ENCODE measurements at places on chromosomes 6 and 20.
A peak's percentile ranks its signal among the peaks of the same experiment; 100 is the strongest.

DNA sequence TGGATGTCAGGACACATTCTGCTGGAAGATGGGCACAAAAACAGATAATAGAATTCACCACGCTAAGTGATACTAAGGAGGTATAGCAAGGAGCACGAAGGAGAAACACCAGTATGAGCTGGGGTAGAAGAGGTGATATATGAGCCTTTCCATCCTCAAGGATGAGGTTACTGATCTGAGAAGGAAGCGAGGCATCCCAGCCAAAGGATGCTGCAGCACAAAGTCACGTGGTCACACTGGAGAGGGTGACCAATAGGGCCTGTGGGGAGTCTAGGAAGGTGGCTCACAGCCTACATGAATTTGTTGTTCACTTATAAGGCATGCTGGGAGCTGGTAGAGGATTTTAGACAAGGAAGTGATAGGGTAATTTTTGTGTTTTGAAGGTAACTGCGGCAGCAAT lies 1.4 kb downstream of the GINS1 start:
- no peak for DNase-seq

DNA sequence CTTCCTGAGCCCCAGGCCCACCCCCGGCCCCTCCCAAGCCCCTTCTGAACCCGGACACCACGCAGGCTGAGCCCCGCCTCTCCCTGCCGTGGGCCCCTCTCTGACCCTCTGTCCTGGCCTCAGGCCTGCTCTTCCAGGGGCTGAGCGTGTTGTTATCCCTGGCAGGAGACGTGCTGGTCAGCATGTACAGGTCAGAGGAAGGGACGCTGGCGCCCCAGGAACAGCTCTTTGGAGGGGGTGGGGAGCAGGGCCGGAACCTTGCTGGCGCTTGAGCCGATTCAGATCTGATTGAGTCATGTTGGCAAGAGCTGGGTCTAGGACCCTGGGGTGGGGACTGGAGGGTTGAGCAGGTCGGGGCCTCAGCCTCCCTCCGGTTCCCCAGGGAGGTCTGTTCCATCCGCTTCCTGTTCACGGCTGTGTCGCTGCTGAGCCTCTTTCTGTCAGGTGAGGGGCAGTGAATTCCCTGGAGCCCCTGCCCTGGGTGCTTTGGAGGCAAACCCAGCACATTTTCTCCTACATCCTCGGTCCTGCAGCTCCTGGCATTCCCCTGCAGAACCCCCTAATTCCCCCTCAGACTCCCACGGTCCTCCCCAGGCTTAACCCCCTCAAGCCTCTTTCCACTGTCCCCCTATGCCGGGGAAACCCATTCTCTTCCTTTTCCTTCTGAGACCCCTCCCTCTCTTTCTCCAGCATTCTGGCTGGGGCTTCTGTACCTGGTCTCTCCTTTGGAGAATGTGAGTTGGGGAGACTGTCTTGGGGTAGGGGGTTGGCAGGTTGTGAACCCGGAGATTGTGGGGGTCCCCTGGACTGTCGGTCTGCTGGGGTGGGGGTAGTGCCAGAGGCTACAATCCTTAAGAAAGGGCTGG lies 2.0 kb downstream of the SPAG4 start:
- peak; percentile 49 for DNase-seq

GRCh38 chr6:3509336-3509735 lies 52.5 kb upstream of the SLC22A23 start:
- DNase-seq = peak; percentile 36

- DNase-seq = peak; percentile 69
These were observed 117.4 kb downstream of the BTBD9 start for GRCh38 chr6:38522322-38522721.

DNA sequence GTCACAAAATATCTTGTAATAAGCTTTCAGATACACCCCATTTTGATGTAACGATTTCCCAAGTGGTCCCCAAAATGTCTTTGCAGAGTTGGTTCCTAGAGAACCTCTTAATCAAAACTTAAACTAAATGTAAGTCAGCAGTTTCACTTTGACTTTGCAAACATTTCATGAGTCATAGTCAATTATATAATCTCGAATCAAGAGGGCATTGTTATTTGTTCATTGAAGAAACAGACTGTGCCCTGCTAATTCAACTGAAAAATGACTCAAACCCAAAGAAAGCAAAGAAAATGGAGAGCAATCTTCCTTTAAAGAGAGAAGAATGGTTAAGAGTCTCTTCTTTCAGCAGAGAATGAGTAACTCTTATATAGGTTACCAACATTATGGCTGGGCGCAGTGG lies 58.3 kb downstream of the IPCEF1 start:
- peak; percentile 69 for DNase-seq

DNA sequence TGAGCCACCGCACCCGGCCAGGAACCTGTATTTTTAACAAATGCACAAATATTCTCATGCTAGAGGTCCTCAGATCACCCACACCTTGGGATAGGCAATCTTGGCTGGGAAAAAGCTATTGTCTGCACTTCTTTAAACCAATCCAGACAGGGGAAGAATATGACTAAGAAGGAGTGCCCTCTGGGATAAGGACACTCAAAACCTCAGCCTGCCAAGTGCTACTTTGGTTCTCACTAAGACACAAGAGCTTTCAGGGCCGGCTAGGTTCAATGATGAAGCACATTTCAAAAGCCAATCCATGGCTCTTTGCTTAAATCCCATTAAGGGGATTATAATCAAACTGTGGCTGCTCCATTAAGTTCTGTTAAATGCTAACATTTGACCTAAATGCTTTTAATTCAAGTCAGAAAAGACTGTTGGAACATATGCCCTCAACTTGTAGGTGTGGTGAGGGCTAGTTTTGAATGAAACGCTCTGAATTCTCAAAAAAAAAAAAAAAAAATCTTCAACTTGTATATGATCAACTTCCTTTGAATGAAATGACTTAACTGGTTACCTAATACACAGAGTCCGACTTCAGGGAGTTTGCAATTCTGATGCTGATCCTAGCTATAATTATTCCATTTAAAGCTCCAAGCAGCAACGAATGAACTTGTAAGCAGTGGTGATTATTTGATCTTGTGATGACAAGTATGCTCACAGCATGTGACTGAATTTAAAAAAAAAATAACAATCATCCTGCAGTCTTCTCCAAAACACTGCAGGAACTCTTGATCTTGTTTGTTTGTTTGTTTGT lies 56.6 kb downstream of the SLC23A2 start:
- no peak for DNase-seq

- no peak for DNase-seq
These were observed 176.9 kb downstream of the TFAP2C start for GRCh38 chr20:56805966-56806365.

GRCh38 chr20:298776-299391 lies 1.5 kb downstream of the ZCCHC3 start:
- no peak for DNase-seq

GRCh38 chr6:47520282-47520681 lies 42.7 kb downstream of the CD2AP start:
- DNase-seq = no peak

- DNase-seq = peak; percentile 87
These were observed 9.4 kb downstream of the MAS1 start for GRCh38 chr6:159899994-159900745.

DNA sequence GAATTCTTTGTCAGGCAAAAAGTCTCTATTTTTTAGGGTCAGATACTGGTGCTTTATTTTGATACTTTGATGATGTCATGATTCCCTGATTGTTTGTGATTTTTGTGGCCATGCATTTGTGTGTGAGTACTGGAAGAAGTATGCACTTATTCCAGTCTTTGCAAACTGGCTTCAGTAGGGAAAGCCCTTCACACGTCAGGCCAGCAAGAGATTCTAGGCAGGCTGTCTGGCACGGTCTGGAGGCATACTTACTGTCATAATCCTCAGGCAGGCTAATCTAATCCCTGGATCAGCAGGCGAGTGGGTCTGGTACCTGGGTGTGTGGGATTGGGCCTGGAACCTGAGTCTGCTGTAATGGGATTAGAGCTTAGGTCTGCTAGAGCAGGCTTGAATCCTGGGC lies 391.8 kb upstream of the MMS22L start:
- peak; percentile 84 for DNase-seq

- DNase-seq = no peak
These were observed 753 bp upstream of the PERP start for GRCh38 chr6:138107752-138108592.

GRCh38 chr6:33668914-33669313 lies 42.6 kb downstream of the UQCC2 start:
- DNase-seq = no peak

DNA sequence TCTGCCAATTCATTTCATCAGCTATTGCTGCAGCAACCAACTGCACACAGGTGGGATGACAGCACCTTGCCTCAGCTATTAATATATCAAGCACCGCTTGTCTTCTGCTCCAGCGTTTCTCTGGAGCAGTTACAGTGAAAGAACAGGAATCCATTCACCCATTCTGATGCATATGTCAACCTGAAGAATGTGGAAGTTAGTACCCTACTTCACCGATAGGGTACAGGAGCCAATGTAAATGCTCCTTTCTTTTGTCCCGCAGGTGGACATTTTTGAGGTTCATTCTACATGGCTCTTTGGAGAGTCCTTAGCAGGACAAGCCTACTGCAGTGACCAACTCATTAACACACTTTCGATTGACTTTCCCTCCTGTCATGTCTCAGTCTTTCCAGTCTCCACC lies 139.9 kb upstream of the PRND start:
- no peak for DNase-seq

DNA sequence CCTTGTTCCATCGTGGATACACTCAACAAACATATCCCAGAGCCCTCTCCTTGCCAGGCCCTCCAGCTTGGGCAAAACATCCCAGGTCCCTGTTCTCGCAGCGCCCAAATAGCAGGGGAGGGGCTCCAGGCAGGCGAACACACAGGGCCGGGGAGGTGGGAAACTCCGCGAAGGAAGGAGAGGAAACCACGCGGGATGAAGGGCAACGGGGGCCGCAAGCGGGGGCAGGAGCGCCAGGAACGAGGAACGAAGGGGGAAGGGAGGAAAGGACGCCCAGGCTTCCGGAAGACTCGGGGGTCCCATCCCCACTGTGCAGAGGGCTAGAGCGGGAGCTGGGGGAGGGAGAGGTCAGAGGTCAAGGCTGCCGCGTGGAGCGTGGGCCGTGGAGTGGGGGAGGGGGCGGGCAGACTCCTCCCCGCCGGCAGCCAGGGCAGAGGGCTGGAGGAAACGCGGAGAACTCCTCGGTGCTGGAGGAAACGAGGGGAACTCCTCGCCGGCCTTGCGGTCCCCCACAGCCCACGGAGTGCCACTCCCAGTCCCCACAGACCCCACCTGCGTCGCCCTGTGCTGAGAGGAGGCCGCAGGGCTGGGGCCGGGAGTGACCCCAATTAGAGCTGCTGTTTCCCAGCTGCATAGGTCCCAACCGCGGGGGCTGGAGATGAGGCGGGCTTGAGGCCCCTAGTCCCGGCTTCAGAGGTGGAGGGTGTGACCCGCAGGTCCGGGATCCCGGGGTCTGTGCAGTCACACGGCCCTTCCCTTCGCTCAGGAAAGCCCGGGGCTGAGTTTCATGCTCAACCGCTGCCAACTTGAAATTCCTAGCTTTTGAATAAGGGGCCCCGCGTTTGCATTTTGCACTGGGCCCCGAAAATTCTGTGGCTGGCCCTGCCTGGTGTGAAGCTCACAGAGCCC lies 1.2 kb upstream of the RBM38 start:
- no peak for DNase-seq
